NCI-H187 (cell line): ENCODE measurements at places on chromosomes 7 and 10.

GRCh38 chr10:77333610-77334340, 303.8 kb downstream of the KCNMA1 start:
- DNase-seq = no peak

DNA sequence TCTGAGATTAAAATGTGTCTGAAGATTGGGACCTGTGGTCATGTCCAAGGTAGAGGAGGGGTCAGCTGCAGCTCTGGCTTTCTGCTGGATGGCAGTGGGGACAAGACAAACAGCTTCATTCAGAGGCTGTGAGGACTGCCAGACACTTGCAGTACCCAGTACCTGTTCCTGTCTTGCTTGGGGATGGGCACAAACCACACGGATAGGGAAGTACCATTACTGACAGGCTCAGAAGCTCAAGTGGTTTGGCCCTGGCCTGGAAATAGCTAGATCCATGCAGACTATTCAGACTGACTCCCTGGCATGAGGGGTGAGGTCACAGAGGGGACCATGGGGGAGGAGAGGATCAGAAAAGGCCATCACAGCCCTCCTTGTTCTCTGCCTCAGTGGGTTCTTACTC, 56.0 kb upstream of the COMTD1 start:
- no peak for DNase-seq

GRCh38 chr7:25348104-25348503, 119.8 kb upstream of the NPVF start:
- DNase-seq = no peak

GRCh38 chr10:90592638-90593302, 265.1 kb downstream of the HTR7 start:
- DNase-seq = no peak

GRCh38 chr10:95236068-95236903, 42.2 kb downstream of the ACSM6 start:
- no peak for DNase-seq

DNA sequence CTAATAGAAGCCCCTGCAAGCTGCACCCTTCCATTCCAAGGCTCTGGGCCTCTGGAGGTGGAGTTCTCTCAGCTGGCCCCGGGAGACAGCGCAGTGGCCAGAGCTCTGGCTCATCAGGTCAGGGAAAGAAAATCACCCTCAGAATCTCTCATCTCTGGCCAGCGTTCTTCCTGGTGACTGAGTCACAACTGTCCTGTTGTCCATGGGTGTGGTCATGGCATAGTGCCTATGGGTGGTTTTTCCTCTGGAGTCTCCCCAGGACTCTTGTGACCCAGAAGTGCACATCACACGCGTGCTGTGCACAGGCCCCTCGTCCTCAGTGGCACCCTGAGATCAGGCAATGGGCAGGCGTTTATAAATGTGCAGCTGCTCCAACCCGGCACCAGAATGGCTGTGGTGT, 27.4 kb upstream of the FXYD4 start:
- DNase-seq = no peak

GRCh38 chr7:138773176-138773575, 24.6 kb upstream of the TMEM213 start:
- no peak for DNase-seq

DNA sequence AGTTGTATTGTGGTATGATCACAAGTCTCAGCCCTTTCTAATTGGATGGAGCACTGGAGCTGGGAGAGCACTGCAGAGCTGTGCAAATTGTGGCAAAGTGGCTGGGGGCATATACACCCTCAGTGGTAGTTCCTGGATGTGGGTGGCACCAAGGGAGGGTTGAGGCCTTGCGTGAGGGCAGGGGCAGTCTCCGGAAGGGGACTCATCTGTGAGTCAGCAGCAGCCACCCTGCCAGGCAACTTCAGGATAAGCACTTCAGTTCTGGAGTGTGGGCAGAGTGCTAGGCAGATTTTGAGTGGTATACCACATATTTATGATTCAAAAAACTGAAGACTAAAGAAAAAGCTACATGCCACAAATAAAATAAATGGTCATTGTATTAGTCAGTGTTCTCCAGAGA, 210.5 kb downstream of the ETV1 start:
- no peak for DNase-seq

- DNase-seq = no peak
These were observed at the start of gene AFAP1L2 for GRCh38 chr10:114404171-114405010. AFAP1L2 (minus strand) TSS chr10:114404502; CDS start chr10:114404455, 47 bp downstream.

GRCh38 chr10:71263376-71263775, 51.0 kb downstream of the UNC5B start:
- no peak for DNase-seq

- DNase-seq = no peak
These were observed 296.9 kb downstream of the TNS3 start for GRCh38 chr7:47284691-47285635.
